ENCODE measurements at places on chromosomes 11 and 22. TPM values are rescaled to one million over a fixed set of nuclear protein-coding genes. Genes with fewer than 3 reads are reported as not detected.
A peak's percentile ranks its signal among the peaks of the same experiment; 100 is the strongest.

The LRRC75B gene
- total RNA-seq, result 4.7 TPM

The BARX2 gene
- 4.9 TPM for total RNA-seq

The VSIG10L2 gene
- total RNA-seq, result not detected

The TLCD5 gene
- total RNA-seq, result 0.46 TPM

The FKBP2 gene
- 36.6 TPM for total RNA-seq

The SLC22A9 gene
- not detected for total RNA-seq

GRCh38 chr11:9069862-9070470 lies 21.4 kb downstream of the SCUBE2 start:
- H3K4me1 ChIP-seq, result peaks cover 2% of the 10 kb centered on the region

- no peaks in the 10 kb centered on the region for H3K36me3 ChIP-seq
- peaks cover 5% of the 10 kb centered on the region for H3K27me3 ChIP-seq
- DNase-seq, result no peak
- no peak overlapping the region for H3K4me3 ChIP-seq
Measured at GRCh38 chr11:36000616-36001190, 56.8 kb downstream of the LDLRAD3 start.

- no peak overlapping the region for H3K4me3 ChIP-seq
- peaks cover 4% of the 10 kb centered on the region for H3K36me3 ChIP-seq
- DNase-seq, result no peak
- peaks cover 14% of the 10 kb centered on the region for H3K27me3 ChIP-seq
- peak overlapping the region; percentile 48 for H3K27ac ChIP-seq
Measured at GRCh38 chr11:123233280-123233974, 38.4 kb upstream of the CLMP start.

DNA sequence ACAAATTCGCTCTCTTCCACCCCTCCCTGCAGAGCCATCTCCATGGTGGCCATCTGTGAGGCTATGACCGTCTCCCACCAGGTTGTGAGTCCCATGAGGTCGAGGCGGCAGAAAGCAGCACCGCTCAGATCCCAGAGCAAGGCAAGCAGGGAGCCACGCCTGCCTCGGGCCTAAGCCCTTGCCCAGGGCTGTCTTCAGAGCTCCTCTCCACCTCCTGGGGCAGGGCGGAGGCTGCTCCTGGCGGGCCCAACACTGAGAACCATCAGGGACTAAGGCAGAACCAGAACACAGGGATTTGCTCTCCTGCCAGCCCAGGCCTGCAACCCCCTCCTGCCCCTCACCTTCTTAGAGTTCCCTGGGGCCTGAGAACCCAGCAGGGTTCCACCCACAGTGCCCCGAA lies 80.9 kb upstream of the WNT11 start:
- H3K27ac ChIP-seq, result no peak overlapping the region
- peaks cover 13% of the 10 kb centered on the region for H3K4me1 ChIP-seq
- no peak overlapping the region for H3K4me3 ChIP-seq
- H3K27me3 ChIP-seq, result no peaks in the 10 kb centered on the region
- no peak for DNase-seq

DNA sequence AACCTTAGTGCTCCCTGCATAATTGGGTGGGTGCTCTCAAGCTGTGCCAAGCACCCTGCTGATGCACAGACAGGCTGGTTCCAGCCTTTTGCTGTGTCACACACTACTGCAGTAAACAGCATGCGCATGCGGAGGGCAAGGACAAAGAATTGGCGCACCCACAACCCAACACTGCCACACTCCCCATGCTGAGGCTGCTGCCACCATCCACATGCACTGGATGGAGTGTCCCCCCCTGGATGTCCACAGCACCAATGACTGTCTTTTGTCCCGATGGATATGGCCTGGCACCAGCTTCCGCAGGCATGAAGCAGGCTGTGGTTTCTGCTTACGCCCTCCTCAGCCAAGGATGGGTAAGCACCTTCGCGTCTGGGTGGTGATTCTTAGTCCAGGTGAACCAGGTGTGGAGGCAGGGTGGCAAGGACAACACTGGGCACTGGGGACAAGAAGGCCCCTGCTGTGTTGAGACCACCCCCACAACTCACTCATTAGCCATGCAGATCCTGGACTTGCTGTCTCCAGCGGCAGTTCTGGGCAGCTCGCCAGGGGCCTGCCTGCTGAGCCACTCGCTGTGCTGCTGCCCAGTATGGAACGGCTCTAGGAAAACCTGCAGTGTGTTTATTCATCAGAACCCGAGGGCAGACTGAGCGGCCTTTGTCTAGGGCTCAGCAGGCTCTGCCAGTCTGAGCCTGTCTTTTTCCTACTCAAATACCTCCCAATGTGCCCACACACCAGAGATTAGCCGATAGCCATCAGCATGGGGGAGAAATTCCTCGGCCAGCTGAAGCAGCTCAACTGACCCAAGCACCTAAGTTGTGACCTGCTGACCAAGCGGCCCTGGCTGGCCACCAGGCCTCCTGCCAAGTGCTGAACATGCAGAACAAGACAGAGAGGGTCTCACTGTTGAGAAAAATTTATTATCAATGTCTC lies 8.2 kb upstream of the NAP1L4 start:
- no peaks in the 10 kb centered on the region for H3K27me3 ChIP-seq
- no peak for DNase-seq
- H3K36me3 ChIP-seq, result peaks cover 45% of the 10 kb centered on the region
- no peak overlapping the region for H3K27ac ChIP-seq
- H3K4me3 ChIP-seq, result no peak overlapping the region

GRCh38 chr11:117643606-117644300 lies 153.3 kb downstream of the DSCAML1 start:
- H3K4me3 ChIP-seq, result no peak overlapping the region
- H3K27me3 ChIP-seq, result no peaks in the 10 kb centered on the region
- no peak for DNase-seq
- H3K4me1 ChIP-seq, result no peaks in the 10 kb centered on the region
- no peak overlapping the region for H3K27ac ChIP-seq

DNA sequence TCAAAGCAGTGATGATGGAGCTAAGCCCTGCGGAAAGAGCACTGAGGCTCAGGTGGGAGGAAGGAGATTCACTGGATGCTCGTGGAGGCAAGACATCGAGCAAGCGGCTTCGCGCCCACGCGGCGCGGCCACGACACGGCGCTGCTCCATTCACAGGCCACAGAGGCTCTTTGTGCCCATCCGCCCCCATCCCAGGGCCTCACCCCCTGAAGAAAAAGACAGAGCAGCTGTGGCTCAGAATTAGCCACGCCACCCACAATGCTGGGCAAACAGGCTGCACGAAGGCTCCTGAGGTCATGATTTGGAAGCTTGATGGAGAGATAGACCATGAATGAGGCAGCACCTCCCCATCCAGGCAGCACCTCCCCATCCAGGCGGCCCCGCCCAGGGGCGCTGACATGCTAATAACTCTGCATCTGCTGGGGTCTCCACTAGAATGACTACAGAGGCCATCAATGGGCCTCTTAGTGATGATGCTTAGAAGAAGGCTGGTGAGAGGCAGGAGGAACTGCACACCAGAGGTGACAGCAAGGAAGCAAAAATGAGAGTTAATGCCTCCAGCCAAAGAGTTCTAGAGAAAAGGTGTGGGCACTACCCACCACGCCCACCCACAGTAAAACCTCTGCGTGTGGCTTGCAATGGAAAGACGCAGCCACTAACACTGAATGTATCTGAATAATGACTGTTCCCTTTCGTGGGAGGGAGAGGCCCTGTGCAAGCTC lies 43.5 kb downstream of the MYH9 start:
- H3K36me3 ChIP-seq, result peaks cover 78% of the 10 kb centered on the region
- H3K4me3 ChIP-seq, result peak overlapping the region; percentile 72
- no peaks in the 10 kb centered on the region for H3K27me3 ChIP-seq
- no peak for DNase-seq
- H3K27ac ChIP-seq, result peak overlapping the region; percentile 97

DNA sequence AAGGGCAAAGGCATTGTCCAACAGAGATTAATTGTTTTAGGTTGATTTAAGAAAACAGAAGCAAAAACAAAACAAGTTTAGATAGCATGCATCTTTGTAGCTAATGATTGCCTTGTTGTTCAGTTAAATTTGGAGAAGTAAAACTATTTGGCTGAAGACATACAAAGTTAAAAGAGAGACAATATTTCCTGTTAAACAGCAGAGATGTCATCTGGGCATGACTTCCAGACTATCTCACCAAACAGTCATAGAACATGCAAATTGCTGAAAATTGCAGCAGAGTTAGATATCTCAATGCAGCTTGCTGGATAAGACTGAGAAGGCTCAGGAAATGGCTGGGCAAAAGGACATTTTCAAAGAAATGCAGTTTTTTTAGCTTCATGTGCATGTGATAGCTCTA lies 57.5 kb upstream of the PDGFD start:
- no peaks in the 10 kb centered on the region for H3K27me3 ChIP-seq
- H3K27ac ChIP-seq, result no peak overlapping the region
- H3K4me1 ChIP-seq, result no peaks in the 10 kb centered on the region
- no peak for DNase-seq
- no peaks in the 10 kb centered on the region for H3K36me3 ChIP-seq
- H3K4me3 ChIP-seq, result no peak overlapping the region

- H3K4me1 ChIP-seq, result peaks cover 47% of the 10 kb centered on the region
- H3K4me3 ChIP-seq, result no peak overlapping the region
- no peaks in the 10 kb centered on the region for H3K27me3 ChIP-seq
- H3K36me3 ChIP-seq, result peaks cover 59% of the 10 kb centered on the region
Measured at GRCh38 chr11:123472236-123472935, 42.3 kb downstream of the GRAMD1B start.

DNA sequence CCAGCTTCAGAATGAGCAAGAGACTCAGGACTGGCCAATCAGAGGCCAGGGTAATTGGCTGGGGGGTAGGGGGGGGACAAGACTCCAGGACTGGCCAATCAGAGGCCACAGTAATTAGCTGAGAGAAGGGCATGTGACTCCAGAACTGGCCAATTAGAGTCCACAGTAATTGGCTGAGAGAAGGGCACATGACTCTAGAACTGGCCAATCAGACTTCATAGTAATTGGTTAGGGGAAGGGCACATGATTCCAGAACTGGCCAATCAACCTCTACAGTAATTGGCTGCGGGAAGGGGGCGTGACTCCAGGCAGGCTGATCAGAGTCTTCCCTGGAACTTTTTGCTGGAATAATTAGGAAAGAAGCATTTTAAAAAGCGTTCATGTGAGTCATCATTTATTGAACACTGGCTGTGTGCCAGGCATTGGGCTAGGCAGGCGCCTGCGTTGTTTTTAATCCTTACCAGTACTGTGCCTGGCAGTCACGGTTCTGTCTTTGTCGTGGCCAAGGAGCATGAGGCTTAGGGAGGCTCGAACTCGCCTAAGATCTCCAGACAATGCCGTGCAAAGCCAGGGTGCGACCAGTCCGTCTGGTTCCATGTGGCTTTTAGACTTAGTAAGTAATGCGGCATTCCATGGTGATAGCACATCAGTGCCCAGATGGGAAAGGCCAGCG lies 508.1 kb downstream of the TBC1D22A start:
- no peaks in the 10 kb centered on the region for H3K27me3 ChIP-seq
- no peak for DNase-seq
- H3K4me1 ChIP-seq, result no peaks in the 10 kb centered on the region
- no peaks in the 10 kb centered on the region for H3K36me3 ChIP-seq
- no peak overlapping the region for H3K4me3 ChIP-seq

Measured in activated T-helper 2 cell treated with anti-CD3 and anti-CD28 coated beads, Interferon-gamma antibody, Interleukin-2, Interleukin-4, amounts not matched to agents 10 μg/mL and 5 μg/mL and 100 μg/mL, durations not matched to agents 14 hours and 24 hours and 36 hours (primary cell).